HCT116 (cell line): ENCODE measurements at places on chromosomes 7 and 10. TPM values are rescaled to one million over a fixed set of nuclear protein-coding genes. Genes with fewer than 3 reads are reported as not detected.
A peak's percentile ranks its signal among the peaks of the same experiment; 100 is the strongest.

SLC18A3 gene
- not detected for total RNA-seq

FRMD4A gene
- 0.20 TPM for total RNA-seq

DNA sequence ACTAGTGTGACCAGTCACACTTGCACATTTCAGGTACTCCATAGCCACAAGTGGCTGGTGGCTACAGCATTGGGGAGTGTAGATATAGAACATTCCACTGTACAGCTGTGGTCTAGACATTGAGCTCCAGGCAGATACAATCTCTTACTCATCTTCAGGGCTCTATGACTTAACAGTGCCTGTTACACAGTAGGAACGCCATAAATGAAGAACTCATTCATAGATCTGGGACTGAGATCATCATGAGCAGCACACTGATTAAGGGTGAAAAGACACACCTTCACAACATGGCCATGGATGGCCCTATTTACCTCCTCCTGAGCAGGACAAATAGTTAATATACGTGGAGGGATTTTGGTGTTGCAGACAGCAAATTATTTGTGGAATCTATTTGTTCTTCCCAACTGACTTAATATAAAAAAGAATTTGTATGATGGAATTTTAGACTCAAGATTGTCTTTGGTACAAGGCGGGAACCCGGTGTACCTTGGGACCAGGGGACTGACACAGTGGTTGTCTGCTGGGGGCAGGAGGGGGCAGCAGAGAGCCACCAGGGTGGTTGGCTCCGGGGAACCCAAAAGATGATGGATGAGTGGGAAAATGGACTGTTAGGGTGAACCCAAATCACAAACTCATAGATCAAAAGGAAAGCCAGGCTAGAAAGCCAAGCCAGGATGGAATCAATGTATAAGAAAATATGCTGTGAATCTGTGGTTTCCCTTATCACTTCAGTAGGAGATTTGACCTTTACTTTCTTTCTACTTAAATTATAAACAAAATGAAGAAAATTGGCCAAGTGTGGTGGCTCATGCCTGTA lies 24.3 kb upstream of the CPA2 start:
- H3K27ac ChIP-seq, result no peak overlapping the region
- DNase-seq, result peak; percentile 24
- no peaks in the 10 kb centered on the region for H3K27me3 ChIP-seq
- no peak overlapping the region for H3K4me3 ChIP-seq
- H3K4me1 ChIP-seq, result no peaks in the 10 kb centered on the region

GRCh38 chr10:97788552-97789442 lies 17.0 kb upstream of the SFRP5 start:
- H3K36me3 ChIP-seq, result no peaks in the 10 kb centered on the region
- H3K4me3 ChIP-seq, result no peak overlapping the region
- no peaks in the 10 kb centered on the region for H3K4me1 ChIP-seq
- H3K27me3 ChIP-seq, result no peaks in the 10 kb centered on the region

DNA sequence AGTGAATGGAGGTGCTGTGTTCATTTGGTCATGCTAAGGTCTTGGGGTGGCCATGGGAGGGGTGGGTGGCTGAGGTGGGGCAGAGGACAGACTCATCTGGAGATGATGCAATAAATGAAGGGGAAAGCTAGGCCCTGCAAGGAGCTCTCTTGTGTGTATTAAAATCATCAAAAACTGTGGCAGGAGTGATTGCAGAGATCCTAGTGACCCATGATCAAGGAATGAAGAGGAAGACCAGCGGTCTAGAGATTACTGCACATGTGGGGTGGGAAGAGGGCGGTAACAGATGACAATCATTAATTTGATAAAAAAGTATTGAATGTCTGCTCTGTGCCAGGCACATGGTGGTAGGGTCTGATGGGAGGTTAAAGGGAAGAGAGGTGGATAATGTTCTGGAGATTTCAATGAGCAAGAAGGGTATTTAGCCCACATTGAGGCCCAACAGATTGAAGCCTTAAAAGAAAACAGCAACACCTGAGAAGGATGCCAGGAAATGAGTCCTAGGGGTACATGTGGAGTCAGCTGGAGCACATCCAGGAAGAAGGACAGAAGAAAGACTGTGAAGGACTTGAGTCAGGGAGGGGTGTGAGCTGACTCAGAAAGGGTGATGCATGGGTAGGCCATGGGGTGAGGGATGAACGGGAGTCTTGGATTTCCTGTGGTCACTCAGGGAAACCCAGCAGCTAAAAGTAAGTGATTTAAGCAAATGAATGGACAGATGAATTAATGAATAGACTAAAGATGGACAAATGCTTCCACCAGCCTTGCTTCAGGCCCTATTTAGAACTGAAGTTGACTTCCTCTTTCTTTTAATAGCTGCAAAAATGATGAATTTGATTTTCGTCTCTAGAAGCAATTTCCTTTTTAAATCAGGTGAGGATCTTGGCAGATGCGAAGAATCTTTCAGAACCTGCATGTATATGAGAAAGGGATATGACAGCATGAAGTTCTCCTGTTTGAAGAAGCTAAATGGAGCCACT lies 83.1 kb upstream of the IGFBP3 start:
- H3K4me1 ChIP-seq, result no peaks in the 10 kb centered on the region
- H3K4me3 ChIP-seq, result no peak overlapping the region
- H3K27ac ChIP-seq, result no peak overlapping the region
- no peaks in the 10 kb centered on the region for H3K36me3 ChIP-seq
- H3K27me3 ChIP-seq, result no peaks in the 10 kb centered on the region

DNA sequence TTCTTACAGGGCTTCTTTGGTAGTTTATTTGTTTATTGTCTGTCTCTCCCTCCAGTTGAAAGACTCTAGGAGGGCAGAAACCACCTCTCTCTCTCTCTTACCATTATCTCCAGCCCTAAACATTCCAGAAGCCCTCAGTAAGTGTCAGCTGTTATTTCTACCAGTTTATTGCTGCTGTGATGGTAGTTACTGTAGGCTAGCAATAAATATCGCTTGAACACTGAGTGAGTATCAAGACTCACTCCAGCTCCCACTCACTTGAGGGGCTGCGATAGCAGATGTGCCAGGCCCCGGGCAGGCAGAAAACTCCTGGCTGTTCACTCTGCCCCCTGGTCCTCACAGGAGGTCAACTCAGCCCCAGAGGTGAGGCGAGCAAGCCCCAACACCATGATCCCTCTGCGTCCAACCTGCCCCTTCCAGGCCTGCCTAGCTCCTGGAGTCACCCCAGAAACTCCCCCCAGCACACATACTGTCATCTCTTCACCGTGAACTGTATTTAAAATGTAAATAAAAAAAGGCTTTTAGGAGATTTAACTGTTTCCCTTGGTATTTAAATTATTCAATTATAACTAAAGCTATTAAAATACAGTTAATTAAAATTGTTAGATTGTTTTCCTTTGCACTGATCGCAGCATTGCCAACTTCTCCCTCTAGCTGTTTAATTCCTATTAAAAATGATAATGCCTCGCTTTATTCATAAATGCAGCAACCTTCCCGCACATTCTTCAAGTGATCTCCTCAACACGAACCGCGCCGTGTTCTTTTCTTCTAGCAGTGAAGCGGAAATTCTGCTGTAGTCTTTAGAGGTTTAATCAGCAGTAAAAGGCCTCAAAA lies 321.1 kb upstream of the ZMIZ1 start:
- H3K4me3 ChIP-seq, result no peak overlapping the region
- peaks cover 3% of the 10 kb centered on the region; the same call in 1 of the 2 replicates for H3K27me3 ChIP-seq
- no peaks in the 10 kb centered on the region for H3K4me1 ChIP-seq

DNA sequence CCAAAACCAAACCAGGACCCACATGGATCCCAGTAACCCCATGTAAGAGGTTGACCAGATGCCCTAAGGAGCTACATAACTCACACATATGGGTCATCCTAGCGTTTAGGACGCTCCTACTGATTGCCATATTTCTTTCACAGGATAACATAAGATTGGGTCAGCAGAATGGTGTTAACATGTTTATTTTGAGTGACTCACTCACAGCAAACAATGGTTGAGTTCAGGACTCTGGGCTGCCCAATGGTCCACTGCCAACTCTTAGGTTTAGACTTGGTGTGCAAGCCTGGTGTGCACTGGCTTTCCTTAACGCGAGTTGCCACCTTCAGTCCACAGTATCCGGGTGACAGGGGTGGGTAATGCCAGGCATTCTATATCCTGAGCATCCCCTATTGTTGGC lies 211.5 kb downstream of the GPAM start:
- no peak overlapping the region for H3K4me3 ChIP-seq
- no peak overlapping the region for H3K27ac ChIP-seq
- DNase-seq, result no peak
- no peaks in the 10 kb centered on the region for H3K4me1 ChIP-seq
